SK-N-MC (cell line): ENCODE measurements at places on chromosomes 2 and 18.

- no peak for DNase-seq
These were observed 310.9 kb downstream of the DLGAP1 start for GRCh38 chr18:4144201-4144600.

DNA sequence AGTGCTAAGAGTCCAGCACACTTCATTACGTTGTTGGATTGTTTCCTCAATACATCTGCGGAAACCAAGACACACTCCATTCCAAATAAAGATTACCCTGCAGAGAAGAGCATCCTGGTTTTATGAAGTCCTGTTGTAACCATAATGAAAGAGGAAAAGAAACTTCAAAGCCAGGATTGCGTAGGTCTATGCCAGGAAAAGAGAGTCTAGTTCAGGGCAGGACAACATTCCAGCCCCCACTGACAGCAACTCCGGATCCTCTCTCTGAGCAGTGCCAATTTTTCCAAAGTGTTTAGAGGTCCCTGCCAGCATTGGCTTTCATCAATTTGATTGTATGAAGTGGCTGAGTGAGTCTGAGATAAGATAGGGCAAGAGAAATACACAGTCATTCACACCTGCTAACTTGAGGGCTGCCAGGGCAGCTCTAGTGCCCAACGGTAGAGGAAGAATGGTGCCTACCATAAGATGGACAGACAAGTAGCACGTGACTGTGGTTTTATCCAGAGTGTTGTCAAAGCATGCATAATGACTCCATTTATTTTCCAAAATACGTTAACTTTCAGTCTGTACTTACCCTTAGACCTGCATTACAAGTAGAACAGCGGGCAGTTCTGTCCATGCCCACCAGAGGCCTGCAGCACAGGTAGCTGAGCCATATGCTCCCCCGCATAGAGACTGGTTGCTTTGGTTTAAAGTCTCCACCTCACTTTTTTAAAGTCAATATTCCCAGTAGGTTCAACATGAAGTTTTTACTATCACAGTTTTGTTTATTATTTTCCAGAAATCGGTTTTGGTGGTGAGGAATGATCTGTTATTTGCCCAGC, 23.7 kb downstream of the PIEZO2 start:
- no peak for DNase-seq

DNA sequence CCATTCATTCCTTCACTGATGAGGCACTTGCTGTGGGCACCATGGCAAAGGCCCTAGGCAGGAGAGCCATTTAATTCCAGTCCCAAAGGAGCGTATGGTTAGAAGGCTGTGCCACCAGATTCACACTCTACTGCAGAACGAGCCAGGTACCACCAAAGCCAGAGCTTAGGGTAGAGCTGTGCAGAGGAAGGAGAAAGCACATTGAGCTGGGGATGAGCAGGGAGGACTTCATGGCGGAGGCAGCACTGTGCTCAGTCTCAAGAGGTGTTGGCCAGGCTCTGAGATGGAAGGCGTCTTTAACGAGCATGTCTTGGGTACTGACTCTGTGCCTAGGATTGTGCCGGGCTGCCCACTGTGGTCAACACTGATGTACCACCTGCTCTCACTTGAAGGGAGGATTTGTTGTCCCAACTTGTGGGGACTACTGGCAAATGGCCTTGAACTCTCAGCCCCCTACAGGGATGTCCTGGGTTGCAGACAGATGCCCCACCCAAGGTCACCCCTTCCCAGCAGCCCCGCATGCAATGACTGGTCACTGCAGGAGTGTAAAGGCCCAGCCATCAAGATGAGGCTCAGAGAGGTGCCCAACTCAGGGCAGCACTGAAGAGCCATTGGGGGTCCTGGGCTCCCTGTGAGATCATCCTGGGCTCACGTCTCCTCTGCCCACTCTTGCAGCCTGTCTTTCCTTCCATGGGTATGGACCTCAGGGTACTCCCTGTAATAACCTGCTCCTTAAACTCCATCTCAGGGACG, 251.4 kb downstream of the GLI2 start:
- no peak for DNase-seq

GRCh38 chr2:43041661-43042360, 184.6 kb downstream of the ZFP36L2 start:
- peak; percentile 91 for DNase-seq

DNA sequence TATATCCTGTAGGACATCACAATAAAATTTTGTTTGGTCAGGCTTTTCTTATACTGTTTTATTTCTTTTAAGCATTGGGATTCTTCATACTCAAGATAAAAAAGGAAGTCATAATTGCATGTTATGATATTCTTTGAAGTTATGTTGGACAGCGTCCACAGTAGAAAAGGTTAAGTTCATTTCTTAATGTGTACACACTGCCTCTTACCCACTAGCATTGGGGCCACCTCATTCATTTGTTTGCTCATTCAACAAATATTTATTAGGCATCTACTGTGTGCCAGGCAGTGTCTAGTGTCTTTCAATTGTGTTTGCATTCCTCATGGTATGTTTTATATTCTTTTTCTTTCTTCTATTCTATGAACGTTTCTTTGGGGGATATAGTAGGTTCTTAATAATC, 70.2 kb downstream of the PTPRM start:
- DNase-seq: no peak

GRCh38 chr2:172397148-172397834, 30.1 kb upstream of the ITGA6 start:
- no peak for DNase-seq

DNA sequence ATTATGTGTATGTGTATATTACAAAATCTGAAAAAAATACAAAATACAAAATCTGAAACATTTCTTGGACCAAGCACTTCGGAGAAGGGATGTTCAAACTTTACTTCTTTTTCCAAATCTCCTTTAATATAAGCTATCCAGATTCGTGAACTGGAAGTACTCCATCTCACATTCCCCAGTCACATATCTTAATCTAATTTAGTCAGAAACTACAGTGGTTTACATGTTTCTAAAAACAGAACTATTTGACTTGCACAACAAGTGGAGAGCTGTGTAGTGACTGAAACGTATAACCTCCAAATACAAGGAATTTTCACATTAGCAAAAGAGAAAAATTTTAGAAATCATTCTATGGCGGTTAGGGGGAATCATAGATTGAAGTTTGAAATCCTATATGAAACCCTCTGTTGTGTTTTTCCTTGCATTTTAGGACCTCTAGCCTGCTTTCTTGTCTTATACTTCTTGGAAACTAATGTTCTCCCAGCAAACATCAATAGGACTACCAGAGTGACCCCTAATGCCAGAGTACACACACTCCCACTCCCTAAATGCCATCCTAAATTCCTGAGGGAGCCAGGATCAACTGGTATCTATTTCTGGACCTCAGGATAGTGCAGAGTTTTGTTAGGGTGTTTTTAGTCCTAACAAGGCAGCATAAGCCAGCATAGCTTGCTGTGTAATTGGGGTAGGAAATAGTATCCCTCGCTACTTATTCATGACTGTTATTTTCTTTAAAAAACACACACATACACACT, 30.2 kb upstream of the ROCK1 start:
- no peak for DNase-seq

GRCh38 chr2:147389218-147389617, 455.6 kb upstream of the ACVR2A start:
- no peak for DNase-seq

GRCh38 chr2:55026202-55026601, 24.0 kb downstream of the RTN4 start:
- DNase-seq: no peak

DNA sequence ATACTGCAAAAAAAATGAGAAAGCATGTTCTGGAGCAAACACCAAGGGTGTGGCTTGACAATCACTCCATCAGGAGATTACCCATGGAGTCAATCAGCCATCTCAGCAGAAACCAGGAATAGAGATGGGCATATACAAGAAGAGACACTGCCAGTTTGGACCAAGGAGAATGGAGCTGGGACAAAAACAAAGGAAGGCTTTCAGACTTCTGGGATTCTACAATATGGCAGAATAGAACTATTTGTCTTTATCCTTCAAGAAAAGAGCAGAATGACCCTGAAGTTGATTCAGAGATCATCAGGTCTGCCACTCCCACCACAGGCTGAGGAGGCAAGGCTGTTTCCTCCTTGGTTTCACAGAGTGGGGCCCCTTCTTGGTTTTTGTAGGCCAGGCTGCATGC, 48.2 kb upstream of the KIF5C start:
- DNase-seq: no peak

DNA sequence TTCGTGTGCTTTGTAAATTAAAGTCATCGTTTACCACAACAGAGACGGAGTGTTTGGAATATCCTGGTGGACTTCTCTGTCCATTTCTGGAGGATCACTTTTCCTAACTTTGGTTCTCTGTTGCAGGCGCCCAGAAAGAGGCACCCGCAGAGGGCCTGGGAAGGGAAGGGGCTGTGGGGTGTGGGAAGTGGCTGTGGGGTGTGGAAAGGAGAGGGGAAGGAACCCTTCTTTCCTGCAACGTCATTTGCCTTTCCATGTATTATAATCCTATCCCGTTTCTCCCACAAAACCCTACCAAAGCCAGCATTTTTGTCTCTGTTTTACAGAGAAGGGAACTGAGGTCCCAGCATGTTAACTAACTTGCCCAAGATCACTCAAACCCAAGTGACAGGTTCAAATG, 210.0 kb downstream of the KLHL29 start:
- DNase-seq: no peak

DNA sequence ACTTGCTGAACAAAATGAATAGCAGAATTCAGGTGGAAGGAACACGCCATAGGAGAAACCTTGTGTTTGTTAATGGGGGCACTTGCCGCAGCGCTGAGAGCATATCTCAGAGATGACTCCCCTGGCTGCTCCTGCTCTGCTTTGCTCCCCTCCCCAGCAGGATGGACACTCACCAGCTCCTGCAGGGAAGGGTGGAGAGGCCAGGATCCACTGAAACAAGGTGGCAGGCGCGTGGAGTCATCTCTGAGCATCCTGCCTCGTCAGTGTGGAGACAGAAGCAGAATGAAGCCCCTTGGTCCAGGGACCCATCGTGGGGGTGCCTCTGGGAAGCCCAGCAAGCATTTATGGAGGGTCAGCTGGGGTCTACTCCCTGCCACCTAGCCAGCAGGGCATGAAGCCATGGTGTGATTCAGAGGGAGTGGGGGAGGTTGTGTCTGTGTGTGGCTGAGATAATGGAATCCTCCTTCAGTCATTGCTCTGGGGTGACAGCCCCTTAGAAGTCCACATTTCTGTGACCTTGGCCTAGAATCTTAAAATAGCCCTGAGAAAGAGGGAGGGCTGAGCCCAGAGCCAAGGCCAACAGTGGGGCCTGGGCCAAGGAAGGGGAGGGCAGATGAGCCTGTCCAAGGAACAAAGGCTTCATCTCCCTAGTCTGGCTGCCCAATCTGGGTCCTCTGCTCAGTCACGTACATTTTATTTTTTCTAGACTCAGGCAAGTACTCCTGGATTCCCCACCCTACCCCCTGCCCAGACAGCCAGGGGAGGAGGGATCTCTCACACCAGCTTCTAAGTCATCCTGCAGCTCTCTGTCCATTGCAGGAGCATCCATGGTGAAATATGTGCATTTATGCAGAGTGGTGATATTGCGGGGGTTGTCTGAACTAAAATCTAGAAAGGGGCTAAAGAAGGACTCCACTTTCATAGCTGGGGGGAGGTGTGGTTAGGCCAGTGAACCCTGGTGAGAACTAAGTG, 215.4 kb downstream of the ZBTB7C start:
- no peak for DNase-seq

DNA sequence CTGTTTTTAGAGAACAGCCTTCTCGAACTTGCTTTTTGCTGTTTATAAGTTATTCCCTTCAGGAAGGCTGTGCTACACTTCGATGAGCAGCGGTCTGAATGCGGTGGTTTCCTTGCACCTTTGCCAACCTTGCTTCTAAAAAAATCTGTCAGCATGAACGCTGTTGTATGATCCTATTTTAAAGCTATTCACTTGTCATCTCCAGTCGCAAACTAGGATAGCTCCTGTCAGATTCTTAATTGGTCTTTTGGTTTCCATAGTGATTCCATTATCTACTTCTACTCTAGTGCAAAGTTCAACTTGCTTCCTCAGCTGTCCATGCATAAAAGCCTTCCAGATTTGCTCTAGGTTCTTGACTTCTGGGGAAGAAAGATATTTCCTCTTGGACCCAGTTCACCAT, 76.3 kb upstream of the GALNT3 start:
- DNase-seq: no peak

GRCh38 chr2:201254081-201254730, 6.1 kb upstream of the CASP8 start:
- DNase-seq: no peak

DNA sequence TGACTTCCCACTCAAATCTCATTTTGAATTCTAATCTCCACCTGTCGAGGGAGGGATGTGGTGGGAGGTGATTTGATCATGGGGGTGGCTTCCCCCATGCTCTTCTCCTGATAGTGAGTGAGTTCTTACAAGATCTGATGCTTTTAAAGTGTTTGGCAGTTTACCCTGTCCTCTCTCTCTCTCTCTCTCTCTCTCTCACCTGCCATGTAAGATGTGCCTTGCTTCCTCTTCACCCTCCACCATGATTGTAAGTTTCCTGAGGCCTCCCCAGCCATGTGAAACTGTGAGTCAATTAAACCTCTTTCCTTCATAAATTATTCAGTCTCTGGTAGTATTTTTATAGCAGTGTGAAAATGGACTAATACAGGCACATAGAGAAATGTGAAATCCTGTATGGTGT, 7.0 kb upstream of the LDAH start:
- DNase-seq: no peak

- no peak for DNase-seq
These were observed 140.0 kb upstream of the GPC1 start for GRCh38 chr2:240295256-240296103.

- DNase-seq: no peak
These were observed 62.0 kb downstream of the MYL12B start for GRCh38 chr18:3323900-3324299.

DNA sequence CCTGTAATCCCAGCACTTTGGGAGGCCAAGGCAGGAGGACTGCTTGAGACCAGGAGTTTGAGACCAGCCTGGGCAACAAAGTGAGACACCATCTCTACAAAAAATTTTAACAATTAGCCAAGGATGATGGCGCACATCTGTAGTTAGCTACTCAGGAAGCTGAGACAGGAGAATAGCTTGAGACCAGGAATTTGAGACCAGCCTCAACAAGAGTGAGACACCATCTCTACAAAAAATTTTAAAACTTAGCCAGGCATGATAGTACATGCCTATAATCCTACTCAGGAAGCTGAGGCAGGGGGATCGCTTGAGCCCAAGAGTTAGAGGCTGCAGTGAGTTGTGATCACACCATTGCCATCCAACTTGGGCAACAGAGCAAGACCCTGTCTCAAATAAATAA, 7.0 kb downstream of the MEMO1 start:
- DNase-seq: no peak

- no peak for DNase-seq
These were observed 32.5 kb downstream of the DARS1 start for GRCh38 chr2:135952891-135953290.

DNA sequence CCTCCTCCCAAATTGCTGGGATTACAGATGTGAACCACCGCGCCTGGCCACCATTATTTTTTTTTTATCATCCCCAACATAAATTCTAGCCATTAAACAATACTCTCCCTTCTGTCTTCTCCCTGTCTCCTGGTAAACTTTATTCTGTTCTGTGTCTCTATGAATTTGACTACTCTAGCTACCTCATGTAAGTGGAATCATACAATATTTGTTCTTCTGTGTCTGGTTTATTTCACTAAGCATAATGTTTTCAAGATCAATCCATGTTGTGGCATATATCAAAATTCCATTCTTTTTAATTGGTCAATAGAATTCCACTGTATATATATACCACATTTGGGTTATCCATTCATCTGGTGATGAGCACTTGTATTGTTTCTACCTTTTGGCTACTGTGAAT, 71.6 kb downstream of the MCFD2 start:
- no peak for DNase-seq

- DNase-seq: no peak
These were observed 60.1 kb downstream of the TGIF1 start for GRCh38 chr18:3510024-3510423.

GRCh38 chr2:113679457-113679856, 52.4 kb downstream of the RABL2A start:
- DNase-seq: no peak
